ENCODE measurements at places on chromosomes 11 and 22.

DNA sequence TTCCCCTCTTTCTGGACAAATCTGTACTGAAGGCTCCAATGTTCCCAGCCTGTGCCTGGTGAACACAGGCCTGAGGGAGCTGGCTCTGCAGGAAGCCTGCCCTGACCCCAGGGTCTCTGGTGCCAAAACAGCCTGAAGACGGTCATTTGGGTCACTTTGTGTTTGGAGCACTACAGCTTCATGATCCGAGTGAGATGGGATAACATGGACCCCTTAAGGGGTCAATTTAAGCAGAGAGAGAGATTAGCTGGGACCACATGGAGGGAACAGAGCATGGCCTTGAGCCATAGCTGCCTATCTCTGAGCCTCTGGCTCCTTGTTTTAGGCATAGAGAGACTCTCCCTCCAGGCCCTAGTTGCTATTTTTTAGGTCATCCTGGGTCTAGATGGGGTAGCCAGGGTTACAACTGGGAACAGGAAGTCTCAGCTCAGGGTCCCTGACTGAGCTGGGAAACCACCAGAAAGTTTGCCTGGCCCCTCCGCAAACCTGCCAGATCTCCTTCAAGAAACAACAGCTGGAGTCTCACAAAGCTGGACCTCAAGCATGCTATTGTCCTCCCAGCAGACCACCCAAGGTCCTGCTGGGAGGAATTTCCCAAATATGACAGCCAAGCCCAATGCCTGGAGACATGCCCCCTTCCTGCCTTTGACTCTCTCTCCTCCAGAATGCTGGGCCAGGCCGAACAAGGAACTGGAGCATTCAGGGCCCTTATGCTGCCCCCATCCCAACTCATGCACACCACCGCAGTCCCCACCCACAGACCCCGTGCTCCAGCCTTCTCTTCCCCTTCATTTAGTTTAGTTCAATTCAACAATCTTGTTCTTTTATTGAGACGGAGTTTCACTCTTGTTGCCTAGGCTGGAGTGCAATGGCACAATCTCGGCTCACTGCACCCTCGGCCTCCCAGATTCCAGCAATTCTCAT lies 4.0 kb downstream of the SLCO2B1 start:
- DNase-seq = peak; percentile 88

DNA sequence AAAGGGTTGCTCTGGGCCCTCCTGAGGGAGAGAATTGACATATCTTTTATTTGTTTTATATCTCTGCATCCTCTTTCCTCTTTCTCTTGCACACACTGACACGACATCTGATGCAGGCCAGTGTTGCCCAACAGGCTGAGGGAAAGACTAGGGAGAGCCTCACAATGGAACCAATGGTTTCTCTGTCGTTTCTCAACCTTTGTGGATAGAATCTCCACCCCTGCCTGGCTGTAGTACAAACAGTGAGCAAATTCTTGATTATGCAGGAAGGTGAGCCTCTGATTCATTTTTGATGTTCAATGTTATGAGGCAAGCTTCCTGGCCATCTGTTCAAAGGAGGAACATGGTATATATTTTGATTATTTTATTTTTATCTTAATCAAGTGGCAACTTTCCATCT lies 49.8 kb upstream of the PLET1 start:
- DNase-seq = no peak

DNA sequence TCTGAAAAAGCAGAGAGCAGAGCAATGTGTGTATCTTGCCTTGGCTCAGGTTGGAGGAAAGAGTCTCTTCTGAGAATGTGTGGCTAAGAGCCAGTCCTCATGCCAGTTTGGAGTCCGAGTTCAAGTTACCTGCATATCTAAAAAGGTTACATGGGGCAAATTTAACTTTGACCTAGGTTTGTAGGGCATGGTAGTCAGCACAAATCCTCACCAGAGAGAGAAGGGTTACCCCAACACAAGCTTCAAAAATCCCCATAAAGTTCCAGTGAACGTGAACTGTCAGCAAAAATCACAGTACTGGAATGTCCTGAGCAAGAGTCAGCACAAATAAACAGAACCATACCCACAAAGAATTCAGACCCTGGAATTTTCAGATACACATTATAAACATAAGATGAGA lies 13.8 kb downstream of the SDHD start:
- DNase-seq = no peak

GRCh38 chr11:3158821-3159220 lies 6.3 kb downstream of the OSBPL5 start:
- DNase-seq = no peak

- DNase-seq = no peak
These were observed 441.1 kb upstream of the CCDC90B start for GRCh38 chr11:83727251-83727650.

- no peak for DNase-seq
These were observed 6.2 kb downstream of the MYO18B start for GRCh38 chr22:25748140-25748539.
